ENCODE measurements at places on chromosomes 3 and 15. TPM values are rescaled to one million over a fixed set of nuclear protein-coding genes. Genes with fewer than 3 reads are reported as not detected.

SEMA7A gene
- polyA plus RNA-seq, result 5.2 TPM

CPEB1 gene
- 0.41 TPM for polyA plus RNA-seq

YEATS2 gene
- polyA plus RNA-seq, result 32.8 TPM

HIGD2B gene
- polyA plus RNA-seq, result not detected

TRIM42 gene
- polyA plus RNA-seq, result not detected

ALS2CL gene
- polyA plus RNA-seq, result 6.3 TPM

GPR160 gene
- polyA plus RNA-seq, result 1.8 TPM

ATR gene
- polyA plus RNA-seq, result 12.2 TPM

NANOGP8 gene
- polyA plus RNA-seq, result not detected

DNA sequence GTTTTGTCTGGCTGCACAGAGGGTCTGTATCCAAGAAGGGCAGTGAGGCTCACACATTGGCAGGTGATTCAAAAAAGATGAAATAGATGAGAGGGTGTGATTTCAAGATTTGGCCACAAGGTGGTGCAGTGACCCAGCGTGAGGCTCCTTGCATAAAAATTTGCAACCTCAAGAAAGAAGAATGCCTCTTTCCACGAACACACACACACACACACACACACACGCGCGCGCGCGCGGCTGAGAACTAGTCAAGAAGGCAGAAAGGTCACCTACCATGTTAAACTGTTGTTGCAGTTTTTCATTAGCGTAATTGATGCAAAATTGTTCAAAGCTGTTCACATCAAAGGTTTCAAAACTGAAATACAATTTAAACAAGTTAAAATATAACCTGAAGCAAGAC lies 39.2 kb downstream of the MYO5C start:
- DNase-seq, result peak; percentile 80

GRCh38 chr3:113560831-113561623 lies 28.7 kb downstream of the SIDT1 start:
- DNase-seq, result no peak

DNA sequence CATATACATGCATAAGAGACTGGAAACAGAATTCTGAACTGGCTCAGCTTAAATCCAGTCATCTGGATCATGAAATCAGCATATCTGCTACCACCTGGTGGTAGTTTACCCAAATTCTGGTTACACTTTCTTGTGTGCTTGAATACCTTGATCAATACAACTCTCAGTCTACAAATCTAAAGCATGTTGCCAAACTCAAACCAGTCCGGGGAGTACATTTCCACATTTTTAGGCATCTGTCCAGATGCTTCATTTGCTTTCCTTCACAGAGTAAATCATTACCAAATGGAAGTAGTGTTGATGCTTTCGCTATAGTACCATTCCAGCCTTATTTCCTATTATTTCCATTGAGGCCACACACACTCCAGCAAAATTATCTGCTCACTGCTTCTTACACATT lies 126.4 kb downstream of the P2RY1 start:
- no peak for DNase-seq

DNA sequence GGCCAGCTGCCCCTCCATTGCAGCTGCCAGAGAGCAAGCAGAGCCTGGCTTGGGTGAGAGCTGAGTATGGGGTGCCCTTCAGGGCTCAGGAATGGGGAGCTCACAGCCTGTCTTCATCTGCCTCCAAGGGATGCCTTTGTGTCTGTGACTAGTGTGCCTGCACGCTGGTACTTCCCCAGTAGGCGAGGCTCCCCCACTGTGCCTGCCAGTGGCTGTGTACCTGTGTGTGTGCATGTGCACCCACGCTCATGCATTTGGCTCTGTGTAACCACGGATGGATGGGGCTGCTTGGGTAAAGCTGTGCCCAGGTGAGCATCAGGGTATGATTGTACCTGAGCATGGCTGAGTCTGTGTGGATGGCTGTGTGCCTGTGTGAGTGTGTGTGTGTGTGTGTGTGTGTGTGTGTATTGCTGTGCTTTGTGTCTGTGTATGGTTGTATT lies 2.3 kb upstream of the GRM2 start:
- DNase-seq, result no peak

- no peak for DNase-seq
Observed at GRCh38 chr3:72398781-72399180, 449.5 kb downstream of the SHQ1 start.

DNA sequence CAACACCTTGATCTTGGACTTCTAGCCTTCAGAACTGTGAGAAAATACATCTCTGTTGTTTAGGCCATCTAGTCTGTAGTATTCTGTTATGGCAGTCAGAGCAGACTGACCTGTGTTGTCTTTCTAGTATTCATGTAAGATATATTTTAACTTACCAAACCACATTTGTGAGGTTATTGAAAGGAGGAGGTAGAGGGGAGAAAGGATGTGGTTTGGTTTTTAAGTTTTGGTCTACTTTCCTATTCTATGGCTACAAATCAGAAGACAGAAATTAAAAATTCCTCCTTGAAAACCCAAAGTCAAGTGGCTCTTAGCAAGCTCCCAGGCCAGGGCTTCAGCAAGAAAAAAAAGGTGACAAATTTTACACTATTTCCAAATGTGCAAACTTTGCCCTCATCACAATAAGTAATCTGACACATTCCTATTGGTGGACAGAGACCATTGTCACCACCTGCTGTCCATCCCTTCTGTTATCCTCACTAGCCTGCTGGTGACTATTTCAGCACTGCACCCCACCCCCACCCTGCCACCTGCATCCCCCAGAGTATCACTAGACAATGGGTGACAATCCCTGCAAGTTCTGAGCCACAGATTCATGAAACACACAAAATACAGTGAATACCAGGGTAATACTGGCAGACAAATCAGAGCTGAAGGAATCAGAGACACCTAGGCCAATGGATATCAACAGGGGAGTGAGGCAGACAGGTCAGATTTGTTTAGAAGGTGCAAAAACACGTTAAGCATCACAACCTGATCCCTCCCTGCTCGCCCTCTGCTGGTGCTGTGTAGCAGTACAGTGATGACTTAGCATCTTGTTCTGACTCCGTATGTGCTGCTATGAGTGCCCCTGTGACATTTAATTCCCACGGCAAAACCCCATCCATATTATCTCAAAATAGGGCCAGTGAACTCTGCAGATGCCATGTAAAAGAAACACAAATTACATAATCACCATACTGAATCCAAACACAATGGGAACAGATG lies 79.0 kb upstream of the DCLK3 start:
- DNase-seq, result no peak

- DNase-seq, result no peak
Observed at GRCh38 chr15:56719774-56720555, 13.3 kb downstream of the ZNF280D start.

DNA sequence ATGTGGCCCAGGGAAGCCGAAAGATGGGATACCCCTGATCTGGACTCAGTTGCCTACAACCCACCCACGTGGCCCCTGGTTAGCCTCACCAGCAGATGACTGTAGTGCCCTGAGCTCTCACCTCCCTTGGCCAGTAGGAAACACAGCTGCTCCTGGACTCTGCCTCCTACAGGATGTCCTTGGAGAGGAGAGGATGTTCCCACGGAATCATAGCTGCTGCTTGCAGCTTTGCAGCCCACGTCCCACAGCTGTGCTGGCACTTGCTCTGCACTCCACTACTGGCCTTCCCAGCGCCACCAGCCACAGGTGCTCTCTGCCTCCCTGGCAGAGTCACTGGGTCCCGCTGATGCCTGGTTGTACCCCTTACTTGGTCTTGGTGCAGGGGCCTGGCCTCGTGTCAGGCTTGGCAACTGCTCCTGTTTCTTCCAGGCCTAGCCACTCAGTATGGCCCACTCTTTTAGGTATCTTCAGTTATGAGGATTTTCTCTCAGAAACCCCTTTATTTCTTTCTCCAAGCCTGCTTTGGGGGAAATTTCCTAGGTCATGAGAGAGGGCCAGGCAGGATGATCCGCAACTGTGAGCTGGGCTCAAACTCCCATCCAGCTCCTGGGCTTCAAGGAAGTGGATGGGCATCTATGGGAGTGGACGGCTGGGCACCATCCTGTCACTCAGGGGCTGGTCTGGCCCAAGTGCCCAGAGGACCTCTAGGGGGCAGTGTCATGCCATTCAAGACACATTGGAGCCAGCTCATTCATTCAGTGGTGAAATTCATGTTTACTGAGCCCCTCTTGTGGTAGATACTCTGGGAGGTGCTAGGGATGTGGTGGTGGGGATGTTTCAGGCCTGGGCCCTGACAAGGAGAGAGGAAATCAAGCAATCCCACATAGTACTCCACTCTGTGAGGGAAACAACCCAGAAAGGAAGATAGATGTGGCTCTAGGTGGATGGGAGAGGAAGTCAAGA lies 16.2 kb upstream of the VILL start:
- no peak for DNase-seq

- DNase-seq, result no peak
Observed at GRCh38 chr3:139557041-139557440, 17.5 kb upstream of the RBP1 start.

DNA sequence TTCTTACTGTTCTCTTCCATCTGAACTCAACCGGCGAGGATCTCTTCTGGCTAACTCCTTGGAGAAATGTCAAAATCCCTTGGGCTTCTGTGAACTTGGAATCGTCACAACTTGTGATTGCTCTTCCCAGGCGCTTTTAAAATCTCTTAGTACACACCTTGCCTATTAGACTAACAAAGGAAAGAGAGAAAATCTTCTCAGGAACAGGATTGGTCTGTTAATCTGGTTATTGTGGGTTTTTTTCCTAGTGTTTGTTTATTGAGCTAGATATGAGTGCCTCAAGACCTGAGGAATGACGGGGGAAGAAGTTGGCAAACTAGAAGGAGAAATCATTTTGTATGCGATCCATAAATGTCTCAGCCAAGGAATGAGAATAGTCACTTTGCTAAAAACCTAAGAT lies at the start of gene ATP13A5:
Gene ATP13A5 (minus strand): TSS at position 48 of the 400 bp plus-strand sequence. CDS start 28 bp downstream, at position 20.
- no peak for DNase-seq

- no peak for DNase-seq
Observed at GRCh38 chr3:187929112-187929816, 184.0 kb upstream of the BCL6 start.

DNA sequence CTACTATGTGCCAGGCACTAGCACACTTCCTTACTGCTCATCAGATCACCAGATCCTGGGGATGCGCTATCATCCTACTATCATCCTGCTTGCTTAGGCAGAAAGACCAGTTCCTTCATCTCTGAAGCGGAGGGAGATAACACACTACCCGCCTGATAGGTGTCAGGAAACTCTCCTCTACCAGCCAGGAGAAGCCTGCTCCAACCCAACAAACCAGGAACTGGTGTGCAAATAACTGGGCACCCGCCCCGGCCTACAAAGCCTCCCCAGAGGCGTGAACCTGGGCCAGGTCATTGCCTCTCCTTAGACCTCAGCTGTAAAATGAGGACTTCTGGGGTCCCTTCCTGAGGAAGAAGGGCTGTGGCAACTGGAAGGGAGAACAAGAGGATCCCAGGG lies 61.5 kb downstream of the HOMER2 start:
- no peak for DNase-seq

DNA sequence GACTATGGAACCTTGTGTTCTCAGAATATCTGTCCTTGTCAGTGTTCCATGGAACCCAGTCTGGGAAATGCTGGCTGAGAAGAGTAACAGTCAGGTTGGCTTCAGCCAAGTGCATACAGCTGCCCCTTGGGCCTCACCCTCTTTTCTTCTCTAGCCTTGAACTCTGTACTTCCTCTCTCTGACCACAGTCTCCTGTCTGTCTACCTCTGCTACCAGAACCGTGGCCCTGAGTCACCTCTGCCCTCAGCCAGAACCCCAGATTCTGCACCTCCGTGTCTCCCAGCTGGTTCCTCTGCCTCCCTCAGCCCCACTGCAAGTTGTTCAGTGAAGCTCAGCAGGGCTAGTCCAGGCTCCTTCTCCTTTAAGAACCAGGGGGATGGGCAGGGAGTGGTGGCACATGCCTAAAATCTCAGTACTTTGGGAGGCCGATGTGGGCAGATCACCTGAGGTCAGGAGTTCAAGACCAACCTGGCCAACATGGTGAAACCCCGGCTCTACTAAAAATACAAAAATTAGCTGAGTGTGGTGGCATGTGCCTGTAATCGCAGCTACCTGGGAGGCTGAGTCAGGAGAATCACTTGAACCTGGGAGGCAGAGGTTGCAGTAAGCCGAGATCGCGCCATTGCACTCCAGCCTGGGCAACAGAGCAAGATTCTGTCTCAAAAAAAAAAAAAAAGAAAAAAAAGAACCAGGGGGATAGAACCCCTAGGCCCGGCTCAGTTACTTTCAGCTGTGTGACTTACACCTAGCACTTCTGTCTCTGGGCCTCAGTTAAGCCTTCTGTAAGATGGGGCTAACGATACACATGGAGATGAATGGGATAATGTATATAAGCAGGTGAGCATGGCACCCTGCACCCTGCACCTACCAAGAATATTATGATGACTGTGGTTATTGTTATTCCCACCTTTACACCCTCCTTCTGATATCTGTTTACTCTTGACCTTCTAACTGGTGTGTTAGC lies 24.3 kb upstream of the TATDN2 start:
- DNase-seq, result no peak

DNA sequence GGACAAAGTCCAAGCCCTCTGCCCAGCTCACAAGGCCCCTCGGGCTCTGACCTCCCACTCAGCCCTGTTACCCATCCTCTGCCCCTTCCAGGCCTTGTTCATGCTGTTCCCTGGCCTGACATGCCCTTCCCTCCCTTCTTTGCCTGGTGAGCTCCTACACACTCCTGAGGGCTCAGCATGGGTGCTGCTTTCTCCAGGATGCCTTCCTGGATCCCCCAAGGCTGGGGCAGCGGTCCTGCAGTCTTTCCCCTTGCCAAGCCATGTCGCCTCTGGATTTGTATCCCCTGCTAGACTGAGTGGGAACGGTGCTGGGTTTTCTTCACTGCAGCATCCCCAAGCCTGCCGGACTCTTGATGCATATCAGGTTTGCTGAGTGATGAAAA lies 35.9 kb downstream of the FAM3D start:
- DNase-seq, result no peak

- DNase-seq, result no peak
Observed at GRCh38 chr15:34031987-34032760, 6.8 kb downstream of the AVEN start.

- DNase-seq, result no peak
Observed at GRCh38 chr3:22265403-22265802, 514.4 kb upstream of the ZNF385D start.

GRCh38 chr15:40266828-40267304 lies 16.0 kb downstream of the ANKRD63 start:
- no peak for DNase-seq

GRCh38 chr3:37574177-37574943 lies 287.3 kb upstream of the CTDSPL start:
- no peak for DNase-seq

DNA sequence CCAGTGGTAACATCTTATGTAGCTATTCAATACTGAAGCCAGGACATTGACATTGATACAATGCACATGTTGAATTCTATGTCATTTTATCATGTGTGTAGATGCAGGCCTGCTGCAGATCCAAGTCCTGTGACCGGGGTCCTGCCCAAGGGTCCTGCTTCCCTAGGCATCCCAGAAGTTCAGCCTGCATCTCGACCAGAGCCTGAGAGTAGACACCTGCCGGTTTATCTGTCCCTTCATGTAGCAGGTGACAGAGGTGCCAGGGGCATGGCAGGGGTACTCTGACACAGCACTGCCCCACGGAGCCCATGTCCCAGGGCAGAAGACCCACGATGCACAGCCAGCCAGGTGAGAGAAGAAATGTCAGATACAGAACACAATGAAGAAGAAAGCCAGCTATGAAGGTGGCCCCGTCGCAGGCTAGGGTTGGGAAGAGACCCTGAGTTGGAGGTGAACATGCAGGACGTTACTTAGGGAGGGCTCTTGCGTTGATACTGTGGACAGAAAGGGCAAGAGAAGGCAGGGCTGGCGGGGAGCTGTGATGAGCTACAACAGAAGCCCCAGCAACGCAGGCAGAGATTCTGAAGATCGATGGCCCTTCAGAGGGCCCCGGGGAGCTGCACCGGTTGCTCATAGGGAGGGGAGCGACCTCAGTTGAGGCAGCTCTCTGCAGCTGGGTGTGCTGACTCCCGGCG lies 51.0 kb downstream of the TPRA1 start:
- no peak for DNase-seq

Measured in hindlimb muscle (tissue), 1 donor.